ENCODE measurements at places on chromosomes 11 and 22.

DNA sequence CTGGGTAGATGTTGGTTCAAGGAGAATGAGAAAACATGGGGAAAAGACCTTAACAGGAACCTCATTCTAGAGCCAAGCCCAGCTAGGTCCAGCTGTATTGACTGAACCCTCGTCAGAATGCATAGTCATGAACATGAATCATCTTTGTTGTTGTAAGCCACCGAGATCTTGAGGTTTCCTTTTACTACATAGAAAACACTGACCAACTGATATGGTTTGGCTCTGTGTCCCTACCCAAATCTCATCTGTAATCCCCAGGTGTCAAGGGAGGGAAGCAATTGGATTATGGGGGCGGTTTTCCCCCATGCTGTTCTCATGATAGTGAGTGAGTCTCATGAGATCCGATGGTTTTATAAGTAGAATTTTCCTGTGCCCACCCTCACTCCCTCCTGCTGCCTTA is 19.4 kb upstream of the PHOX2A start:
- DNase-seq: no peak

DNA sequence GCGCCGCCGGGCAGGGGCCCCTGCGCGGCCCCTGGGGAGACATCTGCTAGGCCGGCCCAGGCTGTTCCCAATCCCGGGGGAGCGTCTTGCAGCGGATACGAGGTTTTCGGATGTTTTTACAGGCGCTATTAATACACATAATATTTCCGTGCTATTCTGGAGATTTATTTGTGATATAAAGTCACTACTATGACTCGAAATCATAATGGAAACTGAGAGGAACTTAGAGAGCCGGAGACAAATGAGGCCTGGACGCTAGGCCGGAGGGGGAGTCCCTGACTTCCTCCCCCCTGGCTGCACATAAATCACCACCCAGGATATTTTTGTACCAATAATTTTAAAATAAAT is 91.7 kb upstream of the ANO1 start:
- DNase-seq: no peak

- no peak for DNase-seq
These were observed 702 bp upstream of the KCNJ4 start for GRCh38 chr22:38455530-38456271.

DNA sequence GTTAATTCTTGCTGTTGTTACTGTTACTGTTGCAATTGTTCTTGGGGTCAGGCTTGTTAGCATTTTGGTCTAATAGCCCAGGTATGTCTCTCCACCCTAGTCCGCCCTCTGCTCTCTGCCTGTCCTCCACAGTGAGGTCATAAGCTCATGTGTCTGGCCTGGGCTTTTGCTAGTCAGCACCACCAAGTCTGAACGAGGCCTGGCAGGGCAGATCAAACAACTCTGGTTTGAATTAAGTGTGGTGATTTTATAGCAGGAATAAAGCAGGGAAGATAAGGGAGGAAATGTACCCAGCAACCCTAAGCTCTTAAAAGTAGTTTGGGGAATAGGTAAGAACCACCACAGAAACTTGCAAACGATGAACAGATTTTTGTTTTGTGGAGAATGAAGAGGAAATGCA is 98.7 kb downstream of the ABTB2 start:
- DNase-seq: no peak

GRCh38 chr22:49230194-49230577 is 597.5 kb downstream of the BRD1 start:
- DNase-seq: no peak

DNA sequence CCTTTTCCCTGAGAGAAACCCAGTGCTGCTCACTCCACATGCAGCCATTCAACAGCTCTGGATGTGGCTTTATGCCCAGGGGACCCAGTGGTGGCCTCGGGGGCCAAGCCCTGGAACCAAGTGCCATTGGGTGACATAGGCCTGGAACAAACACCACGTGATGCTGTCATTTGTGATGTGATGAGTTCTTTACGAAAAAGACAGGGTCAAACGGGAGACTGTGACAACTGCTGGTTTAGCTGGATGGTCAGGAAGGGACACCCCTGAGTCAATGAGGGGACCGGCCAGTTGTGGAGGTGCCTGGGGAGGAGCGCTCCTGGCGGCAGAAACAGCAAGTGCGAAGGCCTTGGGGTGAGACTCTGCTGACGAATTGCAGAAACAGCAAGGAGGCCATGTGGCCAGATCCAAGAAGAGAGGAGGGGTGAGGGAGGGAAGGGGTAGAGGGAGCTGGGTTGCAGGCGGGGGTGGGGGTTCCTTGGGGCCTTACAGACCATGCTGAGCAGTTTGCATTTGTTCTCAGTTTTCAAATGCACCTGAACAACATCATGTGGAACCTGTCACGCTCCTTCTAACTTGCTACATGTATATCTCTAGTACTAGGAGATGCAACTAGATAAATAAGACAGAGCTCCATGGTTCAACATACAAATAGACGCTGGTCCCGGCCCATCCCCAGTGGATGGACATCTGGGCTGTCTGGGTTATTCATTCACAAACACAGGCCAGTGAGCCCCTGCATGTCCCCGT is 56.1 kb downstream of the IGLL5 start:
- no peak for DNase-seq

- DNase-seq: no peak
These were observed 2.6 kb upstream of the CARD18 start for GRCh38 chr11:105142167-105142566.

GRCh38 chr11:15938121-15938611 is 418.2 kb downstream of the SOX6 start:
- no peak for DNase-seq

GRCh38 chr11:83727251-83727650 is 441.1 kb upstream of the CCDC90B start:
- no peak for DNase-seq

DNA sequence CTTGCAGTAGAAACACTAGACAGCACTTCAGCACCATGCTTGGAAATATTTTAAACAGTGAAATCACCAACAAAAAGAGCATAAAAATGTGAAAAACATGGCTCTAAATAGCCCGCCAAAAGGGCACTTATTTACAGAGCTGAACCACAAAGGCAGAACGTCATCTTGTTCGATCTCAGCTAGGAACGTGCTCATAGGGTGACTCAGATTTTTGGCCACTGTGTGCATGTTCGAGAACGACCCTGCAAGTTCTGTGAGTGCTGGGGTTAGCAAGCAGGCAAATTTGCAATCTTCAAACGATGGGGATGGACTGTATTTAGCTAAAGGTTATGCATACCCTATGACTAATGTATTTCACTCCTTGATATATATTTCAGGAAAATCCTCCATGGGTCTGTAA is 30.6 kb downstream of the OR2AT4 start:
- no peak for DNase-seq

DNA sequence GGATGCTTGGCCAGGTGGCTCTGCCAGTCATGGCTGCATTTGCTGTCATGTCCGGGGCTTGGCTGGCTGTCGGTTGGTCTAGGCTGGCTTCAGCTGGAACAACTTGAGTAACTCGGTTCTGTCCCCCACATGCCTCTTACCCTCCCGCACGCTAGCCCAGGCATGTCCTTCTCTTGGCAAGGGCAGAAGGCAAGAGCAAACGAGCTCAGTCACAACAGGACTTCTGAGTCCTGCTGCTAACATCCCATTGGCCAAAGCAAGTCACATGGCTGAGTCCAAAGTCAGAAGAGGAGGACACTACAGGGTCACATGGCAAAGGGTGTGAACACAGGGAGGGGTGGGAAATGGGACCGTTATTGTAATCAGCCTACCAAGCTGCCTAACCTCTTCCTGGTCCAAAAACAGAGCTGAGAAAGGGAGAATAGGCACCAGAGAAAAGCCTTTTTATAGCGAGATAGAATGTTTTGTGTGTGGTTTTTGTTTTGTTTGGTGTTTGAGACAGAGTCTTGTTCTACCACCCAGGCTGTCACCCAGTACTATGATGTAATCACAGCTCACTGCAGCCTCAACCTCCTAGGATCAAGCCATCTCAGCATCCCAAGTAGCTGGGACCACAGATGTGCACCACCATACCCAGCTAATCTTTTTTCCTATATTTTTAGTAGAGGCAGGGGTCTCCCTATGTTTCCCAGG is 81.9 kb downstream of the MN1 start:
- DNase-seq: peak; percentile 19

DNA sequence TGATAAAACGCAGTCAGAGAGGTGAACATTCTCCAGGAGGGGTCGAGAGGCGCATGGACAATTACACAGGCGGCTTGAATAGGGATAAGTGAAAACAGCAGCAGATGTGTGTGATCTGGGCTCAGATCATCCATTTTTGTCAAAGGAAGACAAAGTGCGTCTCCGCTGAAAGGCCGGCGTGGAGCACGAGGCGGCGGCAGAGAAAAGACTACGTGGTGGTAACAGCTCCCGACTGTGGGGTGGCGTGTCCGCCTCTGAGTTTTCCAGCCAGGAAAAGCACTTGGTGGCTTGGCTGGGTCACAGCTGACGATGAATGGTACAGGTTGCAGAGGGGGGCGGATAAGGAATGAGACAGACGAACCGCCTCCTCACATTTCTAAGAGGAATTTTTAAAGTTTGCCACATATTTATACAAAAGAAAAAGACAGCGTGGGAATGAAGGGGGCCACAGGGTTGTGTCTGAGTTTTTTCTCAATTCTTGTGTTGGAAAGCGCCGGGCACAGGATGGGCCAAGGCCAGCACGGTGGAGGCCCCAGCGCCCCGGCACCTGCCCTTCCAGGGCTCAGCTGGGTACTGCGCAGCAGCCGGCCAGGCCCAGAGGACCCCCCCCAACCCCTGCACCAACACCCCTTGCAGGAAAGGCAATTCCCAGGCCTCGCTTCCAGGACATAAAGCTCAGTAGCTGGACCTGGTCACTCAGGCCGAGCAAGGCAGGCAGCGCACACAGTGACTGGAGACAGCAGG is 80.4 kb downstream of the TRMU start:
- no peak for DNase-seq

DNA sequence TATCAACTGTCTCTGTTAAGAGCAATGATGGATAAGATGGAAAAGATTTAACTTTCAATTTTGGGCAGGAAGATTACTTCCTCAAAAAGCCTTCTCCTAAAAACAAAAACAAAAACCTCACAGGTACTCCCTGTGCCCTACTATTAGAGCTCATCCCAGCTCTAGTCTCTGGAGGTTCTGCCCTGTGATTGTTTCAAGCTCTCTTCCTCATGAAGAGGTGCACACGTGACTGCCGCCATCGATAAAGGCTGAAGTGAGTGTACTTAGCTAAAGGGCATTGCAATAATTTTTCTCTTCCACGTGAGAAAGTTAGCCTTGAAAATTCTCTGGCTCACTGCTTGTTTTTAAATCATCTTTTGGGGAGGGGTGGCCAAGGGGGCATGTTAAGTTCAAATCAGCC is 36.6 kb downstream of the MPPED2 start:
- no peak for DNase-seq

- DNase-seq: no peak
These were observed 1327.3 kb downstream of the TBC1D22A start for GRCh38 chr22:48089601-48090331.

- no peak for DNase-seq
These were observed 41.3 kb downstream of the VSIG10L2 start for GRCh38 chr11:125987066-125987641.

DNA sequence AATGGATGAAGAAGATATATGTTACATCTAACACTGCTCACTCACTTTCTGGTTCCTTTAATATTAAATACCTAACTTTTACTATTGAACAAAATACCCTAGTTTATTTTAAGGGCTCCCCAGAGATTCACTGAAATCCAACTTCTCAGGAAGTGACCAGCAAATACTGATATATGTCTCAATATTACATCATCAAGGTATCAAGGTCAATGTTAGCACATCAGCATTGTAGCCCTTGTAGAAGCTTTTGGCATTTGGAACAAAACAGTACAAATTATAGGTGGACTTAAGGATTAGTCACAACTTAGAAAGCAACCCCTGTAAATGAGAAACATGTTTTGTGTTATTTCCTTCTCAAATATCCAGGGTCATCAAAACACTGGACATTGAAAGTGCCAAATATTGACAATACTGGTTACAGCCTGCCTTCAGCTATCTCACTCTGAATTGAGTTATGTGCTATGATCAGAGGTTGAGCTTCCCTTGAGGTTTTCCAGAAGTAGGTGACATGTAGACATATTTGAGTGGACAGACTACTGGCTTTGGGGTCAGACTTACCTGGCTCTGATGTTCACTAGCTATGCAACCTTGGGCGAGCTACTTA is 1.9 kb upstream of the ATL3 start:
- no peak for DNase-seq

- no peak for DNase-seq
These were observed 37.2 kb downstream of the MUC5B start for GRCh38 chr11:1260023-1260501.

DNA sequence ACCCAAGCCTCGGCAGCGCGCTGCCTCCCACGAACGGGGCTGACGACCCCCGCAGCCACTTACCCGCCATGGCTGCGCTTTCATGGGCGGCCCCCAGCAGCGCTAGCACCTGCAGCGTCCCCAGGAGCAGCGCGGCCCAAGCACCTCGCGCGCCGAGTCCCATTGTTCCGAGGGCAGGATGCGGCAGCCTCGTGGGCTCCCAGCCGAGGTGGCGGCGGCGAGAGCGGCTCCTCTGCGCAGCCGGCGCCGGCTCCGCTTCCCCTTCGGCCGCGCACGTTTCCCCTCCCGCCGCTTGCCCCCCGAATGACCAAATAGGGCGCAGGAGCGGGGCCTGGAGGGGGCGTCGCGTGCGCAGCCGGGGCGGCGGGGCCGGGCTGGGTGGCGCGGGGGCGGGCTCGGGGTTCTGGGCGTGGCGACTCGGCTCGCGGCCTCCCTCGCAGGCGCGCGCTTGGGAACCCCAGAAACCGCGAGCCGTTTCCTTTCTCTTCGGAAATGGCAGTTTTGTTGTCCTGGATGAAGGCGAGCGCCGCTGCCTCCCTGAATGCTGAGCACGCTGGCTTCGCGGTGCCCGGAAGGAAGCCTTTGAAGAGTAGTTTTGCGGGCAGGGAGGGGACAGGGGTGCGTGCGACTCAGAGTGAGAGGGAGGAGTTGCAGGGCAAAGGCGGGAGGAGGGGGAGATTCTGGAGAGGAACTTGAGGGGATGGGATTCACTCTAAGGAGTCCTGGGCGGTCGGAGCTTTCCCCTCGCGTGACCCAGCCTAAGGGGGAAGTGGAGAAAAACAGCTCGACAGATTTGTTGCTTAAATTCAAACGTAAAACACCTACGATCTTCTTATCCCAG is at the start of gene TMEM123:
TSS of gene TMEM123 (minus strand) at position 305 of the 841 bp plus-strand sequence. CDS start at position 163, 142 bp downstream.
- no peak for DNase-seq

DNA sequence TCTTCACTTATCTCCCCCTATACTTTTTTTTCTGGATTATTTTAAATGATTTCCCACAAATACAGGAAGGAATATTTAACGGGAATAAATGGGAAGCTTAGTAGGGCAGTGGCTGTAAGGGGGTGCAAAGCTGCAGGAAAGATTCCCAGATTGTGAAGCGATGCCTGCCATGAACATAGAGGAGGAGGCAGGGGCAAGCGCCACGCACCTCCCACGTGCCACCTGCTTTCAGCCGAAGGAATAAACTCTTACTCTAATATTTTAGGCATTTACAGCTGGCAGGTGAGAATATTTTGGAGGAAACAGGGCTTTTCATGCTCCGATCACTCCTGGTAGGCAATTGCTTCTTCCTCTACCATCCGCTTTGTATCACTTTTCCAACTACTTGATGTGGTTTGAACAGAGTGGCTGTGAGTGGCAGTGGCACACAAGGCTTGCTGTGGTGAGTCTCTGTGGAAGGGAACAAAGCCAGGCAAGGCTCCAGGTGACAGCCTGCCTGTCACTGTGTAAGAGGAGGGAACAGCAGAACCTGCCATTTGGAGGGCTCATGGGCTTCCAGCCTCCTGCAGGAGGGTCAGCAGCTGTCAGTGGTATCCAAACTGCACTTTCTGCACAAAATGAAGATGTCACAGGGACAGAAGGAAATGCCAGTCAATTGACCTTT is 54.5 kb upstream of the PLET1 start:
- DNase-seq: no peak

Data from substantia nigra (tissue), 51 donors.